ENCODE measurements at places on chromosomes 16 and 17. TPM values are rescaled to one million over a fixed set of nuclear protein-coding genes. Genes with fewer than 3 reads are reported as not detected.

The IL17C gene
- polyA plus RNA-seq: not detected

The TENT4B gene
- polyA plus RNA-seq: 12.0 TPM

The TPSAB1 gene
- polyA plus RNA-seq: 0.12 TPM

DNA sequence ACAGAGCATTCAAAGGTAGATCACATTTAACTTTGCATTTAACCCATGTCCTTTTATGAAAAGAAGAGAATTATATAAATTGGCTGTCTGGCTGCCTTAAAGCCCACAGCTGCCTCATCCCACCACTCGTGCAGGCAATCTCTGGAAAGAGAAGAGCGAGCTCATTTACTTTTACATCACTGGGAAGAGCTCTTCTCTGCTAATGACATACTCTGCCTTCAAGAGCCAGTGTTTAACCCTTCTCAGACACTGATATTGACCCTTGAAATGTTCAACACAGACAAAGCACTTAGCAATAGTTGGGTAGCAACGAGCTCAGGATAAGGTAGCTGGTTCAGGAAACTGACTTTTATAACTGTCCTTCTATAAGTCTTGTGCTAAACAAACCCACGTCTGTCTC is 6.8 kb downstream of the KRT38 start:
- no peak for DNase-seq

DNA sequence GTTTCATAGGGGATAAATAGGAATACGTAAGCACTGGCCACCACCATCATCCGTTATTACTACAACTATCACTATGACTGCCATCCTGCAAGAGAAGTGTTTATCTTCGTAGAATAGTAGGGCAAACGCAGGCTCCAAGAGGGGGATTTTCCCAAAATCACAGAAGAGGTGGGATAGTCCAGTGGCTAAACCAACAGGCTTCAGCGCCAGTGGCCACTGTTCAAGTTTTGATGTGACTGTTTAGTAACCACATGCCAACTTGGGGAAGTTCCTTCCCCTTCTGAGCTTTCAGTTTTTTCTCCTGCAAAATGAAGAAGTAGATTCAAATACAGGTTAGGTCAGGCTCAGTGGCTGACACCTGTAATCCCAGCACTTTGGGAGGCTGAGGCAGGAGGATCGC is 60.7 kb upstream of the GRIN2A start:
- no peak for DNase-seq

- peak; percentile 96 for DNase-seq
These were observed at the start of gene ALDOA for GRCh38 chr16:30065102-30065942. Gene ALDOA (plus strand): TSS chr16:30065760. CDS start chr16:30066898, 1,138 bp downstream.

DNA sequence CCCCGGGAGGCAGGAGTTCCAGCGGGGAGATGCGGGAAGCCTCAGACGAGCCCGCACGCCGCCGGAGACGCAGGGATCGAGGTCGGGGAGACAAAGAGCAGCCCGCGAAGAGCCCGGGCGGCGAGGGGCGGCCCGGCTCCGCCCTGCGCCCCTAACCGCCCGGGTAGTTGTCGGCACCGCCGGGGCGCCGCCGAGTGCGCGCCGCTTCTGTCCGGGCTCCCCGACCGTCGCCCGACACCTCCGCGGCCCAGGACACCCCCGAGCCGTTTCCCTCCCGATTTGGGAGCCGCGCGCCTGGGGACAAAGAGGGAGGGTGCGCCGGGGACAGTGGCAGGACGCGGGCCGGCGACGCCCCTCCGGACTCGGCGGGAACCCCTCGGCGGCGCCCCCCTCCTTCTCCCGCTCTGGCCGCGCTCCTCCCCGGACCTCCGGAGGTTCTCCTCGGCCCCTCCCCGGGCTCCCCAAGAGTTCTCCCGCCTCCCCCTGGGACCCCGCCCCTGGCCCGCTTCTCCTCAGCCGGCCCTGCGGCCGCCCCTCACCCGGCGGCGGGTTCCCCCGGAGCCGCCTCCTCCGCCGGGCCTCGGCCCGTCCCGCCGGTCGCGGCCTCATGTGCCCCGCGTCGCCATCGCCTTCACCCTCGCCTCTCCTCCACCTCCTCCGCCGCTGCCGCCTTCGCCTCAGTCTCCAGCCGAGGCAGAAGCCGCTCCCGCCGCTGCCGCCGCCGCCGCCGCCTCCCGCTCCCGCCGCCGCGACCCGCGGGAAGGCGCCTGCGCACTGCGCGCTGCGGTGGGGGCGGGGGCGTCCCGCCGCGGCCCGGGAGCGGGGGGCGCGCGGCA is at the start of gene GJC1:
TSS of gene GJC1 (minus strand) at position 765 of the 836 bp plus-strand sequence. CDS start 24,470 bp downstream, outside the sequence.
- no peak for DNase-seq

GRCh38 chr16:17416461-17417311 is 54.1 kb downstream of the XYLT1 start:
- no peak for DNase-seq
